AG20443 (cell line): ENCODE measurements at places on chromosomes 1 and 21.

DNA sequence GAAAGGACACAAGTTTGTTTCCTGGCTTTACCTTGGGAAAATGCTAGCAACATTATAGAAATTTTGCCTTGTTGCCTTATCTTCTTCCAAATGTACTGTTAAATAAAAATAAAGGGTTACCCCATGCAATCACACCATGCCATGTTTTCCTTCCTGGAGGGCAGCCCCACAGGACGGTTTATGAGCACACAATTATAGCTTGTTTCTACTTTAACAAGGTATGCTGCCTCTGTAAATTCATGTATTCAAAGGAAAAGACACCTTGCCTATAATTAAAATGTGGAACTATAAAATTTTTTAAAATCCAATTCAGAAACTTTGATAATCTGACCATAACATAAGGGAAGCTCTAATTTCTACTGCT, 63.4 kb downstream of the CAPN2 start:
- DNase-seq, result no peak

- no peak for DNase-seq
Observed at GRCh38 chr1:241351841-241352240, 5.2 kb downstream of the RGS7 start.

GRCh38 chr1:160864173-160864572, 1.5 kb upstream of the CD244 start:
- DNase-seq, result no peak

DNA sequence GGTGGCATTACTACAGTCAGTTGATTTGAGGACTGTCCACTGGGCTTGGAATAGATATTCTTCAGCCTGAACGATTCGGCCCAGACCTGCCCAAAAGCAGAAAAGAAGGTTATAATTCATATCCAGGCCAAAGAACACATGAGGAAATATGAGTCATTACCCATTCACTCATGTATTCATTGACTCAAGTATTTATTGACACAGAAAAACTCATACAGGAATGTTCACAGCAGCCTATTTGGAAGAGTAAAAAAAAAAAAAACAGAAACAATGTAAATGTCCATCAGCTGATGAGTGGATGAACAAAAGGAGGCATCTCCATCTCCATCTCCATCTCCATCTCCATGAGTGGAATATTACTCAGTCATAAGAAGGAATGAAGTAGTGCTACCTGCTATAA, 15.9 kb downstream of the ZMYND12 start:
- peak; percentile 46 for DNase-seq

GRCh38 chr1:29860681-29861080, 624.4 kb downstream of the PTPRU start:
- no peak for DNase-seq

GRCh38 chr1:92927870-92928269, 33.4 kb downstream of the DIPK1A start:
- DNase-seq, result no peak

DNA sequence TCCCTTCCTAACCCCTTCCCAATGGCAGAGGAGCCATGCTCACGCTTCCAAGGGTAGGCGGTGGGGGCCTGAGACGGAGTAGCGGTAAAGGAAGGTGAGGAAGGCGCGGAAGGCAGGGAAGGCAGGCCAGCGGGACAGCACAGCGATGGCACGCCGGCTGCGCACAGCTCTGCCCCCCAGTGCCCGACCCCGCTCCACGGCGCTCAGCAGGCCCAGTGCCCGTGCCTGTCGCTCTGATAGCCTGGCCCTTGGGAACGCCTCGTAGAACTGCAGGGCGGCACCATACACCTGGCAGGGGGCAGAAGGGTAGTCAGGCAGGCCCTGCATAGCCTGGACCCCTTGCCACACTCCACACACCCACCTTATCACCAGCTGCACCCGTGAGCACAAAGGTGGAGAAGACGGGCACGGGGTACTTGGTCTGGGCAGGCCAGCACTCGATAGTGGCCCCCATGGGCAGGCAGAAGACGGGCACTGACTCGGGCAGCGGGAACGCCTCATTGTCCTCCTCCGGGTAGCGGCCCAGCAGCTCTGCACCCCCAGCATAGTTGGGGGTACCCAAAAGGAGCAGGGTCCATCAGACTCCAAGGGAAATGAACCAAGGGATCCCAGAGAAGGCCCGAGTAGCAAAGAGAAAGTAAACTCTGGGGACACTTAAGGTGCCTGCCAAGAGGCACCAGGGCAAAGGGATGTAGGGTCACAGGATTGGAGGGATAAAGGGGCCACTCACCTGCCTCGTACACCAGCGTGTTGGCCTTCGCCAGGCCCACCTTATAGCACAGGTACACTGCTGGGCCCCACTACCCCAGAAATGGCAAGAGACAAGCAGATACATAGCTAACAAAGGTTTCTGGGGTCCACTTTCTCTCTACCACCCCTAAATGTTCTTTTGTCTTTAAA, 4.4 kb downstream of the DENND4B start:
- DNase-seq, result no peak

DNA sequence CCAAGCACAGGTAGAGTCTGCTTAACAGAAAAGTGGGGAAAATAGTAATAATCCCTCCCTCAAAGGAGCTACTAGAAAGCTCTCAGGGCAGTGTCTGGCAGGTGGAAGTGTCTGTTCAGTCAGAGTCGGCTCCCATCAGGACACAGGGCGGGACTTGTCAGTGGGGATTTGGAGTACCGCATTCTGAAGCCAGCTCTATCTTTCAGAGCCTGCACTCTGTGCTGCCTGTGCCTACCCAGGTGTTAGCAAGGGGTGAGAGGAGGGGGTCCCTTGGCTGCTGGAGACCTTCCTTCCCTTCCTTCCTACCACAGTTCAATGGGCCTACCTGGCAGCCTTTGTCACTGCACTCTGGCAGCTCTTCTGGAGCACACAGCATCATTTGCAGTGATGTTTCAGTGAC, 615.5 kb downstream of the AJAP1 start:
- DNase-seq, result no peak

DNA sequence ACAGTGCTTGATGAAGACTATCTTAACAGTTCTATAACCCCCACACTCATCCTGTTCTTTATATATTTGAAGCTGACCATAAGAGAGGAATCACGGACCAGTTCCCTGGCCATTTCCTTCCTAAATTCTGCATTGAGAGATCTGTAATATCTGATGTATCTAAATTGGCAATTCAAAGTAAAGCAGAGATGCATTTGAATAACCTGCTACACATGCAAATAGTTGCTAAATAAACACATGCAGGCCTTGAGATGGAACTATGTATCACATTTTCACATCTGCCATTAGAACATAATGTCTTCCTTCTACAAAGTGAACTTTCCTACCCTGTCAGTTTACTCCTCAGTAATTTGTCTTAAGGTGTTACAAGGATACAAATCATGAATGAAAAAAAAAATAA, 20.4 kb upstream of the PGBD2 start:
- DNase-seq, result no peak

- no peak for DNase-seq
Observed at GRCh38 chr1:200837931-200838571, 34.7 kb upstream of the GPR25 start.

- DNase-seq, result no peak
Observed at GRCh38 chr1:171107969-171108368, 17.3 kb downstream of the FMO3 start.

- no peak for DNase-seq
Observed at GRCh38 chr1:200628223-200628881, 7.8 kb upstream of the KIF14 start.

- peak; percentile 71 for DNase-seq
Observed at GRCh38 chr1:9235096-9235459, 504 bp downstream of the H6PD start.

- DNase-seq, result no peak
Observed at GRCh38 chr1:214859647-214860046, 222.9 kb upstream of the KCNK2 start.

DNA sequence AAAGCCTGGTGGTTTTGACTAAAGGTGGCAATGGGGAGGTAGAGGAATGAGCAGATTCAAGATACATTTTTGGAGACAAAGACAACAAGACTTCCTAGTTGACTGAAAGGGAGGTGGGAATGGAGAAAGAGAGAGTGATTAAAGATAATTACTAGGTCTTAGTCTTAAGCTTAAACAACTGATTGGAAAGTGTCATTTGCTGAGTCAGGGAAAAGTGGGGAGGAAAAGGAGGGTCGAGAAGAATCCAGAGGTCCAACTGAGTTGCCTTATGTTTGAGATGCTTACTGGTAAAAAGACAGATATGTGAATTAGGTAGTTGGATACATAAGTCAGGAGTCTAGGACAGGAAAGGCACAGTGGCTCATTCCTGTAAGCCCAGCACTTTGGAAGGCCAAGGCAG, 179.3 kb downstream of the RGS7 start:
- DNase-seq, result no peak

DNA sequence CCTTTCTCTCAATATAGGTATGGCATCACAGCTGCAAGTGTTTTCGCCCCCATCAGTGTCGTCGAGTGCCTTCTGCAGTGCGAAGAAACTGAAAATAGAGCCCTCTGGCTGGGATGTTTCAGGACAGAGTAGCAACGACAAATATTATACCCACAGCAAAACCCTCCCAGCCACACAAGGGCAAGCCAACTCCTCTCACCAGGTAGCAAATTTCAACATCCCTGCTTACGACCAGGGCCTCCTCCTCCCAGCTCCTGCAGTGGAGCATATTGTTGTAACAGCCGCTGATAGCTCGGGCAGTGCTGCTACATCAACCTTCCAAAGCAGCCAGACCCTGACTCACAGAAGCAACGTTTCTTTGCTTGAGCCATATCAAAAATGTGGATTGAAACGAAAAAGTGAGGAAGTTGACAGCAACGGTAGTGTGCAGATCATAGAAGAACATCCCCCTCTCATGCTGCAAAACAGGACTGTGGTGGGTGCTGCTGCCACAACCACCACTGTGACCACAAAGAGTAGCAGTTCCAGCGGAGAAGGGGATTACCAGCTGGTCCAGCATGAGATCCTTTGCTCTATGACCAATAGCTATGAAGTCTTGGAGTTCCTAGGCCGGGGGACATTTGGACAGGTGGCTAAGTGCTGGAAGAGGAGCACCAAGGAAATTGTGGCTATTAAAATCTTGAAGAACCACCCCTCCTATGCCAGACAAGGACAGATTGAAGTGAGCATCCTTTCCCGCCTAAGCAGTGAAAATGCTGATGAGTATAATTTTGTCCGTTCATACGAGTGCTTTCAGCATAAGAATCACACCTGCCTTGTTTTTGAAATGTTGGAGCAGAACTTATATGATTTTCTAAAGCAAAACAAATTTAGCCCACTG, 11.5 kb downstream of the HIPK1 start:
- no peak for DNase-seq

- no peak for DNase-seq
Observed at GRCh38 chr1:46801323-46802055, 2.6 kb downstream of the CYP4B1 start.

DNA sequence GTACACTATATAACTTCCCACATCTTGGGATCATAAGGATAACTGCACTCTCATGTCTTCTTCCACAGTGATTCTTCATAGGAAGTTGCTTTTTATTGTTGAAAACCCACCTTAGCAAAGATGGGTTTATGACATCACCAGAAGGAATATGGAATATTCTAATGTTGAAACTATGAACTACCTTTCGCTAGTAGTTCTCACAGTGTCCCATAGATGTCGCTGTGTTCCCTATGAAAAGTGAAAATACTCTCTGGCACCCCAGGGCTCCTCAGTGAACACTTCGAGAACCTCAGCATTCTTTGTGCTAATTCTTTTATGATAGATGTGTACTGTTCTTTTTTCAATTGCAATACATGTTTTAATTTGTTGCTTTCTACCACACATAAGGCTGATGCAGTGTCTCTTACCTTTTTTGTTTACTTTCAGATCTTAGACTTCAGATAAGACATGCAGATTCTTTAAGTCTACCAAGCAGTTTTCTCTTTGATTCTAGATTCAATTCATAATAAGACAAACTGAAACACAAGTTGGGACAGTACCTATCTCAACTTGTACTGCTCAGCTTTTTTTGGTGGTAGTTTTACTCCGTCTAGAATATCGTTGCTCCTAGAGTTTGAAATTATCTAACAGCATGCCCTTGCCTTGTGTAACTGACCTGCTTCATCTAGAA, 90.8 kb downstream of the GTF2B start:
- peak; percentile 26 for DNase-seq

- no peak for DNase-seq
Observed at GRCh38 chr1:7109901-7110300, 324.6 kb downstream of the CAMTA1 start.

- no peak for DNase-seq
Observed at GRCh38 chr1:221294242-221294641, 415.0 kb downstream of the HLX start.

GRCh38 chr1:119081267-119081666, 59.2 kb downstream of the WARS2 start:
- no peak for DNase-seq

DNA sequence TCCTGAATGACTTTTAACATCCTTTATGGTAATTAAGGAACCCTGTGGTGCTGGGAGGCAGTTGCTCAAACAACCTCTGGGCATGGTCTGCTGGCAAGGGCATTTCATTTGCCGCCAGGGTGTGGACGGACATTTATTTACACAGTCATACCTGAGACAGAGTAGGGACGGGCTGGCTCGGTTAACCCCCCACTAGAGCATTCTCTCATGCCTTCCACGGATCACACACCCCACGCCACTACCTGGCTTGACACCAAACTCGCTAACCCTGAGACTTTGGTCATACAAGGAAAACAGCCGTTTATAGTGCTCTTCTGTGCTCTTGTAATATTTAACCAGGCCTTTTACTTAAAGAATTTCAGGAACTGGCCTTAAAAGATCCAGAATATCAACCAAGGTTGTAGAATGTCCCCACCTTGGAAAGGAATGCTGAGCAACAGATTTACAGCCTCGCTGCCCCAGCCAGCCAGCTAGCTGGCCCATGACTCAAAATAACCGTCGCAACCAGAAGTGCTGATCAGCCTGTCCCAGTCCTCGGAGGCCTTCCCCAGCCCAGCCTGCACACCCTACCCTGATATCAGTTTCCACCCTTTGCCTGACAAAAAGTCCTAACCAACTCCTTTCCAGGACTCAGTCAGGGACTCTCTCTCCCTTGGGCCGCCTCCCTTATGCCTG, 6.5 kb upstream of the PDXK start:
- DNase-seq, result peak; percentile 69

DNA sequence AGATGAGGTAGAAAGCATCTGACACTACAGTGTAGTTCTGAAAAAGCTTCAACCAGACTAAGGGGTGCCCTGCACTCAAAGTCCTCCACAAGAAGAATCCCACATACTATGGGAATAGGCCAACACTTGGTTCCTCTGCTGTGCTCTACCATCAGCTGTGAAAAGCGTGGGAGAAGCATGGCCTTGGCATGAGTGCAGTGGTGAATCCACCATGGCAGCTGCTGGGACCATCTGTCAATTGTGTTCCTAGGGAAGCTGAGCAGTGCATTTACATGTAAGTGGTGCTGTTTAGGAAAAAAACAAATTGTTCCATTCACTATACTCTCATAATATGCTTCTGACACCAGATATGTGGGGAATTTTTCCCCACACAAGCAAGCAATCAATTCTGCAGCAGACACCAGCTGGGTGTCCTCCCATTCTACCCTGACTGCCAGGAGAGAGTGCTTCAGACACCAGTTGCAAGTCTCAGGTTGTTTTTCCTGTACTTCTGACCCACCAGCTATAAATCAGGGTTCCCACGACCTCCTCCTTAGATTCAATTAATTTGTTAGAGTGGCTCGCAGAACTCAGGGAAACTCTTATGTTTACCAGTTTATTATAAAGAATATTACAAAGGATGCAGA, 230.8 kb upstream of the CHRM3 start:
- DNase-seq, result no peak
